ENCODE measurements at places on chromosomes 2 and 18. TPM values are rescaled to one million over a fixed set of nuclear protein-coding genes. Genes with fewer than 3 reads are reported as not detected.
A peak's percentile ranks its signal among the peaks of the same experiment; 100 is the strongest.

DNA sequence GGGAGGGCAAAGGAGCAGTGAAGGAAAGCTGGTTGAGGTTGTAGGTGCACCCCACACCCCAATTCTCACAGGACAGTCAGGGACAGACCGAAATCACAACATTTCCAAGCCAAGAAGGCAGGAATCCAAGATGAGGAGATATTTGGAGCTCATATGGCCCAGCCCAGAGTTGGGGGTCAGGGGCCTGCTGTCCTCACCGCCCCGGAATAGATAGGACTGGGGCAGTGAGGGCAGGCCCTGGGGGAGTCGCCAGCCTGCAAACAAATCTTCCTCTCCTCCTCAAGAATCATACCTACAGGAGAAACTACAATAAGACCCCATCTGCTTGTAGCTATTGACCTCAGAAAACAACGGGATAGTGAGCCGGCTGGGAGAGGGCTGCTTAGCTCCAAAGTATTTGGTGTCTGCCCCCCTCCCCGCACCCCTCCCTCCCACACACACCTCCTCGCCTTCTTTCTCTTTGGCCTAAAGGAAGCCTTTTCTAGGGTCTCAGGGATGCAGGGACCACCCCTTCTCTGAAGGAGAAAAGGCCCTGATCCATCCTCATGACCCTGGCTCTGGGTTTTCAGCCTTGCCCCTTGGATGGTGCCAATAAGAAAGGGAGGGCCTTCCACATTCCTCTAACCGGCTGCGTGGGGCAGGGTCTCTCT lies 3.8 kb downstream of the EN1 start:
- no peak overlapping the region for H3K27ac ChIP-seq
- H3K4me1 ChIP-seq = peaks cover 21% of the 10 kb centered on the region
- no peak overlapping the region for H3K4me3 ChIP-seq
- DNase-seq = no peak
- H3K36me3 ChIP-seq = peaks cover 2% of the 10 kb centered on the region

GRCh38 chr2:157468931-157469708 lies 25.2 kb upstream of the CYTIP start:
- no peak for DNase-seq
- H3K4me3 ChIP-seq = peak overlapping the region; percentile 75
- H3K4me1 ChIP-seq = peaks cover 90% of the 10 kb centered on the region
- H3K36me3 ChIP-seq = peaks cover 44% of the 10 kb centered on the region
- peak overlapping the region; percentile 99 for H3K27ac ChIP-seq
- no peaks in the 10 kb centered on the region for H3K27me3 ChIP-seq

- H3K36me3 ChIP-seq = no peaks in the 10 kb centered on the region
- no peak overlapping the region for H3K27ac ChIP-seq
- peaks cover 2% of the 10 kb centered on the region for H3K4me1 ChIP-seq
- no peak overlapping the region for H3K4me3 ChIP-seq
- peaks cover 20% of the 10 kb centered on the region for H3K27me3 ChIP-seq
These were observed 25.8 kb downstream of the TCF23 start for GRCh38 chr2:27174638-27175037.

DNA sequence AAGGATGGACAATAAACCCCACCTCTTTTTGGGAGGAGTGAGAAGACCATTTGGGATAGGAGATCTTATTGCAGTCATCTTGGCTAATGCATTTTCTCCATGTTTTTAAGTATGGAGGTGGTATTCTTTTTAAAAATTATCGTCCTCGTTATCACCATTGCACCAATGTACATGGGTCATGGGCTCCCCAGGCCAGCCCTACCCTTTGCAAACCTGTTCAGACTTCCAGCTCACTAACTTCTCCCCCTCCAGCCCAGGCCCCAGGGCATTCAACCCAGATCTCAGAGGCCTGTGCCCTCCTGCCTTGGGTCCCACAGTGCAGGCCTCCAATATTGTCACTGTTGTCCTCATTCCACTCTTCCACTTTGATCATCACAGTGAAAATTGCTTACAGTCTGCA lies 68.4 kb downstream of the BCL2L11 start:
- DNase-seq = no peak
- no peaks in the 10 kb centered on the region for H3K36me3 ChIP-seq
- no peaks in the 10 kb centered on the region for H3K27me3 ChIP-seq
- no peak overlapping the region for H3K4me3 ChIP-seq
- H3K27ac ChIP-seq = no peak overlapping the region

GRCh38 chr2:48541666-48542389 lies 11.9 kb downstream of the STON1 start:
- no peaks in the 10 kb centered on the region for H3K36me3 ChIP-seq
- H3K4me3 ChIP-seq = no peak overlapping the region
- H3K27me3 ChIP-seq = no peaks in the 10 kb centered on the region
- no peak overlapping the region for H3K27ac ChIP-seq
- no peak for DNase-seq
- no peaks in the 10 kb centered on the region for H3K4me1 ChIP-seq

DNA sequence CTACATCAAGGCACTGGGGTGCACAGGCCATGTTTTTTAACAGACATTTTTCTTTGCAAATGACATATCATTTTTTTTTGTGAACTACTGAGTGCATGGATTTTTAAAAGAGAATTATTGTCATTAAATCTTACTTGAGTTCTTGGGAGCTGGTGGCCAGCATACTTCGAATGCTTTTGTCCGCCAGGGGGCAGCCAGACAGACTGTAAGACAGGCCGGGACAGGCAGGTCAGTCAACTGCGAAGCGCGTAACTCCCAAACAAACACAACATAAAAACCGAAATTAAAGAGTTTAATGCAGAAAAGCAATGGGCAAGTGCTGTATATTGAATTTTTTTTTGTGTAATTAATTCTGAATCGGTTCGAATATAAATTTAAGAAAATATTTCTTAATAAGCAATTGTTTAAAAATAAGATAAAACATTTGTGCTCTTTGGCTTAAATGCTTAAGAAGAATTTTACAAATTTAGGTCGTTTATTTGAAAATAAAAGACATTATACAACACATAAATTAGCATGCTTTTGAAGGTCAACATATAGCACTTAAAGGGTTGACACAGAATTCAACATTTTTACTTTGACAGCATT lies 142.2 kb upstream of the PXDN start:
- H3K4me1 ChIP-seq = no peaks in the 10 kb centered on the region
- H3K36me3 ChIP-seq = no peaks in the 10 kb centered on the region
- peak; percentile 33 for DNase-seq
- no peak overlapping the region for H3K27ac ChIP-seq

DNA sequence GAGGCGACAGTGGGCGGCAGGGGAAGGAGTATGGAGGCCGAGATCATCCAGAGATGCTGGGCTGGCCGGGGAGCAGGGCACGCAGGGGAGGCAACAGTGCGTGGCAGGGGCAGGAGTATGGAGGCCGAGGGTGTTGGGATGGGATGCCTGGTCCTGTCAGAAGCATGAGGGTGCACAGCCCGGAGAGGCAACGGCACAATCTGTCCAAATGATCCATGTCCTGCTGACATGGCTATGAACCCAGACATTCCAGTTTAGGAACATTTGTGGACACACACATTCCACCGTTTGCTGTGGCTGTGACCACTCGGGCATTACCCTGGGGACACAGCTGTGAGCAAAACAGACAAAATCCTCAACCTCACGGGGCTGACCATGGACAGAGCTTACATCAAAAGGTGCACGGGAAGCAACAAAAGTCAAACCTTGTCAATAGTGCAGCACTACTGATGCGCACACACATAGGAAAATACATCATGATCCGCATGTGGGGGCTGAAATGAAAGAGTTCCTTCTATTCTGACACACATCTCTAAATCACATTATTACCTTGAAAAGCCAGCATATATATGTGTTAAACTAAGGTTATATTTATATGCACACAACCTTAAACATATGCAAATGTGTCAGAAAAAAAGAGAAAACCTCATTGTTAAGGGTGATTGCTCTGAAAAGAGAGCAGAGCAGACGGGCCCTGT lies 144.0 kb upstream of the GPC1 start:
- H3K27me3 ChIP-seq = no peaks in the 10 kb centered on the region
- H3K4me3 ChIP-seq = no peak overlapping the region
- no peaks in the 10 kb centered on the region for H3K4me1 ChIP-seq
- no peak overlapping the region for H3K27ac ChIP-seq
- no peak for DNase-seq
- no peaks in the 10 kb centered on the region for H3K36me3 ChIP-seq

- no peaks in the 10 kb centered on the region for H3K27me3 ChIP-seq
- H3K4me3 ChIP-seq = no peak overlapping the region
- H3K4me1 ChIP-seq = no peaks in the 10 kb centered on the region
- H3K36me3 ChIP-seq = no peaks in the 10 kb centered on the region
- no peak overlapping the region for H3K27ac ChIP-seq
These were observed 89.0 kb upstream of the DLGAP1 start for GRCh38 chr18:4544142-4544541.

- DNase-seq = no peak
- no peak overlapping the region for H3K4me3 ChIP-seq
- H3K27me3 ChIP-seq = no peaks in the 10 kb centered on the region
- no peaks in the 10 kb centered on the region for H3K4me1 ChIP-seq
These were observed 156.5 kb downstream of the TNS1 start for GRCh38 chr2:217846321-217846743.

- H3K4me1 ChIP-seq = peaks cover 60% of the 10 kb centered on the region
- H3K4me3 ChIP-seq = peak overlapping the region; percentile 35
- peak overlapping the region; percentile 95 for H3K27ac ChIP-seq
- H3K27me3 ChIP-seq = no peaks in the 10 kb centered on the region
- no peak for DNase-seq
These were observed 30.9 kb downstream of the SMCHD1 start for GRCh38 chr18:2686349-2686968.

- H3K4me1 ChIP-seq = peaks cover 11% of the 10 kb centered on the region
- no peak overlapping the region for H3K4me3 ChIP-seq
- DNase-seq = no peak
- no peak overlapping the region for H3K27ac ChIP-seq
- H3K36me3 ChIP-seq = peaks cover 3% of the 10 kb centered on the region
- H3K27me3 ChIP-seq = peaks cover 73% of the 10 kb centered on the region
These were observed 3.9 kb downstream of the SALL3 start for GRCh38 chr18:78983512-78983911.

Gene SCLY
- total RNA-seq = 71.6 TPM

Gene ANKRD62
- not detected for total RNA-seq

Gene SLC4A3
- total RNA-seq = 0.10 TPM

Gene HOXD13
- not detected for total RNA-seq

Gene DPP10
- not detected for total RNA-seq

Gene RESP18
- not detected for total RNA-seq

Gene WDFY1
- total RNA-seq = 24.4 TPM

Measured in activated naive CD8-positive, alpha-beta T cell treated with anti-CD3 and anti-CD28 coated beads for 36 hours (primary cell).